Activated naive CD4-positive, alpha-beta T cell treated with anti-CD3 and anti-CD28 coated beads, Interleukin-2, amount 50 U/mL, for 72 hours (primary cell): ENCODE measurements at places on chromosomes 7 and 10.
A peak's percentile ranks its signal among the peaks of the same experiment; 100 is the strongest.

DNA sequence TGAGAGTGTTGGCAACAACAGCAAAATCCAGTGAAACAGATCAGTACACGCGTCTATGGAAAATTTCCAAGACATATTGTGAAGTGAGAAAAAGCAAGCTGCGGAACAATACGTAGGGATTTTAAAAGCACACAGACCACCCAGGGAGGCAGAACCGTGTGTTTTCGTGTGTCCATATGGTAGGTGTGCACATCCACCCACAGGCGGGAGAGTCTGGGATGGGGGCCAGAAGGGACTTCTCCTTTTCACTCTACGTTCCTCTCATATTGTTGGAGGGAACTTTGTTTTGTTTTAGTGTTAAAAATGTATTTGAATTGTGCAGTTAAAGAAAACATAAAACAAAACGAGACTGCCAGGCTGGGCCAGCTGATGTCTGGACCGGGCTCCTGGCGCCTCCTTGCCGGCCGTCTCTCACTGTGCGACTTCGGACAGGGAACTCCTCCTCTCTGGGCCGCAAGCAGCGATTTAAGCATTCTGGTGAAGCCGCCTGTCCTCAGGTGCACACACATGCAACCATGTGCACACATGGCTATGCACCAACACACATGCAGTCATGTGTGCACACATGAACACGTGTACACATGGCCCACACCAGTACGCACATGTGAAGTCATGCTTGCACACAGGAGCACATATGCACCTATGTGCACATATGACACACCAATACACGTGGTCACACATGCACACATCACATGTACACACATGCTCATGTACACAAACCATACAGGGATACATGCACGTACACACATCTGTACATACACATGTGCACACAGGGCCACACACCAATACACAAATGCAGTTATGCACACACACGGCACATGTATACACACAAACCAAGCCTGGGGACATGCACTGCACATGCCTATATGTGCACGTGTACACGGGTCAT lies 141.1 kb downstream of the ELFN1 start:
- DNase-seq = no peak

GRCh38 chr7:116139007-116139406 lies 71.3 kb upstream of the TES start:
- DNase-seq = no peak

DNA sequence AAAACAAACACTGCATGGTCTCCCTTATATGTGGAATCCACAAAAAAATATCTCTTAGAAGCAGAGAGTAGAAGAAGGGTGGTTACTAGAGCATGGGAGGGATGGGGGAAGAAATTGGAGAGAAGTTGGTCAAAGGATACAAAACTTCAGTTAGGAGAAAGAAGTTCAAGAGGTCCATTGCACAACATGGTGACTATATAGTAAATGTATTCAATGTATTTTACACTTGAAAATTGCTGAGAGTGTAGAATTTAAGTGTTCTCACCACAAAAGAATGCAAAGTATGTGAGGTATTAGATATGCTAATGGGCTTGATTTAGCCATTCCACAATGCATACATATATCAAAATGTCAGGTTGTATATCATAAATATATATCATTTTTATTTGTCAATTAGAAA lies 232.0 kb upstream of the CELF2 start:
- DNase-seq = no peak

- DNase-seq = no peak
These were observed 503.8 kb downstream of the LRMDA start for GRCh38 chr10:75935240-75935639.

GRCh38 chr10:129743738-129744133 lies 220.3 kb downstream of the EBF3 start:
- DNase-seq = no peak

- DNase-seq = no peak
These were observed 159.9 kb downstream of the MGMT start for GRCh38 chr10:129626796-129627435.

- no peak for DNase-seq
These were observed 81.3 kb upstream of the RET start for GRCh38 chr10:42995537-42995936.

DNA sequence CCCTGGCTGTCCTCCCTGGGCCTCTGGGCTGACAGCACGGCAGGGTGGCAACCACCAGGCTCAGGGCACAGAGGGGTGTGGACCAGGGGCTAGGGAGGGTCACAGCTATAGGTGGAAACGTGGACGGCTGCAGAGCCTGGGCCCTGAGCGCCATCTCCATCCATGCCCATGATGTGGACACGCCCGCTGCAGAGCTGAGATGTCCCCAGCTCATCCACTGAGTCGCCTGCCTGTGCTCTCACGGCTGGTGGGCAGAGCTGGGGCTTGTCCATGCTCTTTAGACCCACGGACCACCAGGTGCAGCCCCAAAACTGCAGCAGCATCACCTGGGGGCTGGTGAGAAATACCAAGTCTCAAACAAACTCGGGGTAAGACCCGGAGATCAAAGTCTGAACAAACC lies 16.1 kb downstream of the TECPR1 start:
- DNase-seq = no peak

GRCh38 chr10:43214071-43214955 lies 52.6 kb downstream of the RASGEF1A start:
- no peak for DNase-seq

GRCh38 chr10:122521011-122521410 lies 39.5 kb upstream of the DMBT1 start:
- DNase-seq = no peak

DNA sequence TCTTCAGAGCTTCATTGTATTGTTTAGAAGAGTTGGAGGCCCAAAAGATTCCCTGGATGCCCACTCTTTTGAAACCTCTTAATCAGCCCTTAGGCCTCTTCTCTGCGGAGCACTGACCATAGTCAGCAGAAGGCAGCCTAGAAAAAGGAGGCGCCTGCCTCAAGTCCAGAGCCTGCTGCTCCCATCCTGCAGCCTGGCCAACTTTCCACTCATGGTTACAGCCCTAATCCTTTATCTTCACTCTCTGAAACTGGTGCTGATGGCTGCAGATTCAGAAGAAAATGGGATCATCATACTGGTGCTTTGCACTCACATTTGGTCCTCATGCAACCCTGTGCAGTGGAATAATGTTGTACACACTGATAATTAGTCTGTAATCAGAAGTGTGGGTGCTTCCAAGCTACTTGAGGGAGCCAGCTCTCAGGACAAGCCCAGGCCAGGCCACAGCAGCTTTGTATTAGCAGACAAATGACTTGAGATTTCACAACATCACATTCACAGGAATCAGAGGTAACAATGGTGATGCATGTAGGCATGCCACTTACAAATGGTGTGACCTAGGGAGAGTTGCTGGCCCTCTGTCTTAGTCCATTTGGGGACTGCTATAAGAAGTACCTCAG lies 272.9 kb downstream of the GALNT17 start:
- DNase-seq = no peak

- no peak for DNase-seq
These were observed 310.9 kb downstream of the CCDC3 start for GRCh38 chr10:12690525-12691126.

DNA sequence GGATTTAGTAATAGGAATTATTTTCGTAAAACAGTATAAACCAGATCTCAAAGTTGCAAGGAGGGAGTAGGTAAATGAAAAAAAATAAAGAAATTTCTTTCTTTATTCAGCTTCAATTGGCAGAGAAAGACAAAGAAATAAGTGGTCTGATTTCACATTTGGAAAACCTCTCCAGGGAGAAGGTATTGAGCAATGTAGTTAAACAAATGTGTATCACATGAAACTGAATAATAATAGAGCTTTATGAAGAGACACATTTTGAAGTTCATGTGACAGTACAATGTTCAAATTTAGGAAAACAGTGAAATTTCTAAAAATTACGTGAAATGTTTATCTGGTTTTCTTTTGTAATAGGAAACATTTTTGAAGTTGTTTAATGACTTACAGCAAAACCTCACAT lies 63.0 kb downstream of the TAX1BP1 start:
- DNase-seq = no peak

GRCh38 chr10:110209454-110209925 lies 2.1 kb downstream of the MXI1 start:
- no peak for DNase-seq

- no peak for DNase-seq
These were observed 1.1 kb downstream of the ENTPD1 start for GRCh38 chr10:95756809-95757684.

GRCh38 chr7:142300689-142301088 lies 42.8 kb upstream of the PRSS58 start:
- peak; percentile 51 for DNase-seq

DNA sequence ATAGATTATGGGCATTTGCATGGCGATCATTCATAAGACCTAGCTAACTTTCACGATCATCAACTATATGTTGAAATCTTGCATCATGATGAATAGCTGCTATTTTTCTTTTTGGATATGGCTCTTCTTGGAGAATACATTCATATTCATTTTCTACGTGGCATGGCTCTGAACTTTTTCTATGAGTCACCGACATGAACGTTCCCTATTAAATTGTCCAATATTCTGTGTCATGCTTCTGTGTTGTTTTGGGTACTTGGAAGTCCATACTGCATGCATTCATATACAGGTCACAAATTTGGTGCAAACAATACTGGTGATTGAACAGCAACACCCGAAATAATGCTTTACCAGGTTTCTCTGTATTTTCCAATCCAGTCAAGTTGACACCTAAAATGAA lies 37.9 kb upstream of the ANKRD1 start:
- DNase-seq = no peak

- DNase-seq = no peak
These were observed 73.4 kb upstream of the ZNF722 start for GRCh38 chr7:63925262-63925625.

- no peak for DNase-seq
These were observed 1.0 kb upstream of the LYZL2 start for GRCh38 chr10:30630571-30630970.
